ENCODE measurements at places on chromosomes 2 and 18.

DNA sequence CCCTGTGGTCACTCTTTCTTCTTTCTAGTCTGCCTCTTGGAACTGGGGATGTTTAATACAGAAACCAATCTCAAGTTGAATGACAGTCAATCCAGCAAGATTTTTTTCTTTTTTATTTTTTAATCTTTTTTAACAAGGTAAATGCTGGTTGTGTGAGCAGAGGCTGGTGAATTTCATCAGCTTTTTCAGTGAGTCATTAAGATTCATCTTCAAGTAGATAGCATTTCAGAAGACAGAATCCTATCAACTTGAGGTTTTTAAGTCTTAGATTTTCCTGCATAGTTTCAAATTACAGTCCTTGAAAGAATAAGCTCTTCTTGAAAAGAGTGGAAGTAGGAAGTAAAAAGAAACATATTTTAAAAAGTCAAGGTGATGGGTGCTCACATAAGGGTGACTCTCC lies 12.4 kb downstream of the SLC8A1 start:
- no peak for DNase-seq

- DNase-seq = no peak
Measured at GRCh38 chr2:11158916-11159573, 3.8 kb downstream of the SLC66A3 start.

DNA sequence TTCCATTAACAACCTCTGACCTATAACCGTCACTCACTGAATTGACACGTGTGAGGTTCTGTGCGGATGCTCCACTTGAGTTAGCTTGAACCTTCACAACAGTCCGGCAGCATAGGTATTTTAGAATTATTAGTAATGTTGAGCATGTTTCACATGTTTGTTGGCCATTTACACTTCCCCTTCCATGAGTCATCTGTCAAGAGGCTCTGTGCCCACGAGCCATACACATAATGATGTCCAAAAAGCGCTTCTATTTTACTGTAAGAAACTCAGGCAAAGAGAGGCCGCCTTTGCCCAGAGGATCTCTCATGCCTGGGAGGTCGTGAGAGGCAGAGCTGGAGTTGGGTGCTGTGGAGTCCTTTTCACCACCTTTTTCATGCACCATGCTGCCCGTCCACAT lies 28.9 kb upstream of the TMEM214 start:
- no peak for DNase-seq

DNA sequence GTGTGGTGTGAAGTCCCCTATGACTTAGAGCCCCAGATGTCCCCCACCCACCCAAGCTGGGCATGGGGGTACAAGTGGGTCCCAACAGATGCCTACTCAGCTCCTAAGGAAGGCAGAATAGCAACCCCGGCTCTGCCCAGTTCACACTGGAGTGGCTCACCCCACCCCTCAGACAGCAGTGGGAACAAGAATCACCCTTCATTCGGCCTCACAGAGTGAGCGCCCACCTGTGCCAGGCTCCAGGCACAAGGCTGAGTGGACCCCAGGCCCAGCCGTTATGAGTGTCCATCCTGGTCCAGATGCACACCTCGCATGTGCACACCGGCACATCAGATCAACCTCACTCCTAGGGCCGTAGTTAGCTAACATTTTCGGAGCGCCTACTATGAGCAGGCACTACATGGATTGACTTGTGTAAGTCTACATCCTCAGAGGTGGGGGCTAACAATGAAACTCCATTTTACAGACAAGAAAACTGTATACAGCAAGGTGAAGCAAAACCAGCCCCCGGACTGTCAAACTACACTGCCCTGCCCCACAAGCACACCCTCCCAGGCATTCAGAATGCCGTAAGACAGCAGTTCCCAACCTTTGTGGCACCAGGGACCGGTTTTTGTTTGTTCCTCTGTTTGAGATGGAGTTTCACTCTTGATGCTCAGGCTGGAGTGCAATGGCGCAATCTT lies 2.8 kb upstream of the ASTL start:
- peak; percentile 55 for DNase-seq

DNA sequence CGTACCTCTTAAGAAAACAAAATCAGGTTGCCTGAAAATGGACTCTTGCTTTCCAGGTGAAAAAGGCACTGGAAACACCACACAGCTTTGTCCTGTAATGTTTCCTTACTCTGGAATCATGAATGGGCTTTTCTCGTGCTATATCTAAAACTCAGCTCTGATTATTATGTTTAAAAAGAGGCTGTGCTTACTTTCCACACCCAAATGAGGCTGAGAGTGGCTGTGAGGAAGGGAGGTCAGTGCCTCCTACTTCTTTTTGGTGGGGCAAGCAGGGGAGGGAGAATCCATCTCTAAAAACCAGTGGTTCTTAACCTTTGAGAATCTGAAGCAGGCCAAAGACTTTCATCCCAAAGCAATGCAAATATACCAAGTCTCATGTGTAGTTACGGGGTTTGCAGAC lies 148.6 kb downstream of the FAM210A start:
- DNase-seq = no peak

DNA sequence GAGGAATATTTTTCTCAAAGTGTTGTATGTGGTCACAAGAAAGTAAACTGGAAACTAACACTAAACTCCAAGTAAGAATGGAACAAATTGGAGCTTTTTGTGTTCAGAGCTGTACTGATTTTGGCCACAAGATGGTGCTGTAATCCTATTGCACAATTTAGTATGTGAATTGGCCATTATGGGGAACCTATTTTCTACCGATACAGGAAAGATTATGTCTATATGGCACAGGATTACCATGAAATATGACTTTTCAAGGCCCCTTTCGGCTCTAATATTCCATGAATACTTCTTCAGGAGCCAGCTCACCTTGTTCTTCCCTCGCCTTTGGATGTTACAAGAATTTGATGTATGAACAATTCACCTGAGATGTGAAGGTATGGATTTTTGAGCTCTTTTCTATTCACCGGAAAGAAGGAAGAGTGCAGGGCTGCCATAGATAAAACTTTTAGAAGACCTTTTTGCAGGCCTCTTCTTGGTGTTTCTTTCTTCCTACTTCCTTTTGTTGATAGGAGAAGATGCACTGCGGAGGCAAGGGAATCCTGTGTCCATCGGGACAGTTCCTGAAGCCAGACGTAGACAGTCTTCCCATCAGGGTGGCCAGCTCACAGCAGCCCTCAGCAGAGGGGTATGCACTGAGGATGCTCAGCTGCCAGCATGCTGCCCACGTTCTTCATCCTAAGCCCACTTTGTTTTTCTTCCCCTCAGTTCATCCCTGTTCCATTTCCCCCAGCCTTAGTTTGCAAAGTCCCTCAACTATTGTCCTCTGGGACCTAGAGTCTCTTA lies 13.3 kb downstream of the MRPL44 start:
- peak; percentile 54 for DNase-seq

DNA sequence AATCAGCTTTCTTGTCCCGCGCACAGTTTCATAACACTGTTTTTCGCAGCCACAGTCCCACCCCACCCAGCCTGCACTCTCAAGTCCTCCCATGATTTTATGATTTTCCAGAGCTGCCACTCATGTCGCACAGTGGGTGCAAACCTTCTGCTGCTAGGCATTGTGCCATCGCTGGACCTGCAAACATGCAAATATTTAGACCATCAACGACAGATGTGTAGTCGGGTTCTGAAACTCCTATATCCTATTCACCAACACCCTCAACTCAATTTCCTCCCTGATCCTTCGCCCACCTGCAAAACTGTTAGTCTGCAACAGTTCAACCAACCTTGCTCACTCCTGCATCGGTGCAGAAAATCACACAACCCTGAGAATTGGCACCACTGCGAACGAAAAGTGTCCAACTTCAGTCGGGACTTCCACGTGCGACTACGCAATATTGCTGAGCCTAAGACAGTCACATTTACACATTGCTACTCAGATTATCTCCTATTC lies 871 bp upstream of the ALS2 start:
- DNase-seq = peak; percentile 53

DNA sequence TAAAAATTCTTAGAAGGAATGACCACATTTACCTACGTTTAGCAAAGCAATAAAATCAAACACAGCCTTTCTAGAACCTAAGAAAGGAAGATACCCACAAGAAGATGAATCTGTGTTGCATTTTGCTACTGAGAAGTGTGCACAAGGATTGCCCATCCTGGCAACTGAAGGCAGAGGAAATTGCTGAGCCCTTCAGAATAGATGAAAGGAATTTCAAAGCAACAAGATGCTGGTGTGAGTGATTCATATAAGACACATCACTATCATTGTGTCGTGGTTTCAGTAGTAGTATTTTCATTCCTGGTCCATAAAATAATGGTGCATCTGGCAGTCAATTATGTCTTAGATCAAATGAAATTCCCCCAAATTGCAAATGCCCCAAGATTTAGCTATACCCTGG lies 48.4 kb upstream of the ANKRD44 start:
- no peak for DNase-seq

DNA sequence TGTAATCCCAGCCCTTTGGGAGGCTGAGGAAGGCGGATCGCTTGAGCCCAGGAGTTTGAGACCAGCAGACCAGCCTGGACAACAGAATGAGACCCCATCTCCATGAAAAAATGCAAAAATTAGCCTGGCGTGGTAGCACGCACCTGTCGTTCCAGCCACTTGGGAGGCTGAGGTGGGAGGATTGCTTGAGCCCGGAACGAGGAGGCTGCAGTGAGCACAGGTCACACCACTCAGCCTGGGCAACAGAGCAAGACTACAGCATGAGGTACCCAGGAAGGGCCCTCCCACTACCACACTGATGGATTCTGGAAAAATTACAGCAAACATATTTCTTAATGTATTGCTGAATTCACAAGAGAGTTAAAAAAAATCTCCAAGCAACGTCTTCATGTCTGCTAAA lies 56.3 kb upstream of the HPCAL1 start:
- no peak for DNase-seq

- DNase-seq = no peak
Measured at GRCh38 chr18:58454406-58455061, 174.4 kb downstream of the ALPK2 start.

GRCh38 chr2:159851941-159852340 lies 53.9 kb upstream of the CD302 start:
- no peak for DNase-seq

DNA sequence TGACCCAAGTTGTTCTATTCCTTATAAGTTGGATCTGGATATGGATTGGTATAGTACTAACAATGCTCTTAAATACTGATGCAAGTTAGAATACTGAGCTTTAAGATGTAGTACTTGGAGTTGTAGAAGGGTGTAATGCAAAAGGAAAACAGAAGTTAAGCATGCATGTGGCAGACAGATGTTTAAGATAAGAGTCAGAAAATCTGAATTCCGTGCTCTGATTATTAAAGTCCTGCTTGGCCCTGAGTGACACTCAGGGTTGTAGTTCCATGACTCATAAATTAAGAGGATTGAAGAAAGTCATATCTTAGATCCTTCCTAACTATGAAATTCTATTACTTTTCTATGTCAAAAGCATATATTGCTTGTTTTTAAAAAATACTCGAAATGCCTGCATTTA lies 250.6 kb downstream of the RPRM start:
- DNase-seq = no peak

GRCh38 chr2:30336978-30337841 lies 105.9 kb downstream of the LBH start:
- no peak for DNase-seq

- no peak for DNase-seq
Measured at GRCh38 chr2:1784087-1784486, 39.8 kb upstream of the PXDN start.

GRCh38 chr2:7697052-7697451 lies 779.8 kb downstream of the RNF144A start:
- DNase-seq = no peak

GRCh38 chr2:136052369-136053362 lies 65.3 kb downstream of the CXCR4 start:
- no peak for DNase-seq

GRCh38 chr2:37349231-37349860 lies 4.9 kb downstream of the QPCT start:
- DNase-seq = no peak

DNA sequence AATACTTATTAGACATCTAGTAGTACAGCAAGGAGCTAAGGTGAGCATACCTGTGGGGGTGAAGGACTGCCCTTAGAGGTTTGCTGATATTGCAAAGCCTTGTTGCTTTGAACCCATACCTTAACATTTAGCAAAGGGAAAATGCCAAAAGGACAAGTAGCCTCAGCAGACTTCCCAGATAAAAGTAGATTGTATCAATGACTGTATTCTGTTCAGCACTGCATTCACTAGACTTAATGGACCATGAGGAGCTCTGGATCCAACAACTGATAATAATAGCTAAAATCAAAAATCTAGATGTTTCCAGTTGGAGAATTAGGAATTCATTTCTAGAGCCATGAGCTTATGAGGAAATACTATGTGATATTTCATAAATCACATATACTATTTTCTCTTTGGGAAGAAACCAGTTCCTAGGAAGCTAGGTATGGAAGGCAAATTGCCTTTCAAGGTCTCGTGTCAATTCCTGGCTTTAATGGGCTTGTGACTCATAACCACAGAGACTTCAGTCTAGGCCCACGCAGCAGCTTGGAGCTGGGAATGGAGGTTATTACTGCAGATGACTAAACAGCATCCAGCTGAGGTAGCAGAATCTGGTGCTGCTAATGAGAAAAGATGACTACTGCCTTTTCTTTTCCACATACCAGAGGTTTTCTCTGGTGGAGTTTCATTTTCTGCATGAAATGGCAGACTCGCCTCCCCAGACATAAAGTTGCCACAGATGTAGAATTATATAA lies 191.2 kb upstream of the NABP1 start:
- DNase-seq = no peak

- no peak for DNase-seq
Measured at GRCh38 chr2:46735108-46735691, 180.4 kb downstream of the MCFD2 start.

- no peak for DNase-seq
Measured at GRCh38 chr2:83191316-83191715, 1267.8 kb downstream of the SUCLG1 start.

DNA sequence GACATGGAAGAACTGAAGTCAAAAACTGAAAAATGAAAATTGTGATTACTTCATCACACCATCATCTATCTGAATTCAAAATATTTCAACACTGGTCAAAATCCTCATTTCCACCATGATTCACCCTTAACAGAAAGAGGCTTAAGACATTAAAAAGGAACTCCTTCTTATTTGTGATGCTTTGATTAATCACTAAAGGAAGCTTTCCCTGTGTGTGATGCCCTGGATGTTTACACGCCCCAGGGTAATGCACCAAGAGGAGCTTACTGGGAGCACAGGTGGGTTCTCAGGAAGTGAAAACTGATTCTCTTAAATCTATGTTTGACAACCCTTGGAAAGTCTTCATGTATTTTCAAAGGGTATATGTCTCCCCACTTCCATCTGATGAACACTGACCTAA lies 11.5 kb downstream of the GRB14 start:
- DNase-seq = no peak

GRCh38 chr2:143833015-143833660 lies 686.8 kb downstream of the ZEB2 start:
- no peak for DNase-seq

DNA sequence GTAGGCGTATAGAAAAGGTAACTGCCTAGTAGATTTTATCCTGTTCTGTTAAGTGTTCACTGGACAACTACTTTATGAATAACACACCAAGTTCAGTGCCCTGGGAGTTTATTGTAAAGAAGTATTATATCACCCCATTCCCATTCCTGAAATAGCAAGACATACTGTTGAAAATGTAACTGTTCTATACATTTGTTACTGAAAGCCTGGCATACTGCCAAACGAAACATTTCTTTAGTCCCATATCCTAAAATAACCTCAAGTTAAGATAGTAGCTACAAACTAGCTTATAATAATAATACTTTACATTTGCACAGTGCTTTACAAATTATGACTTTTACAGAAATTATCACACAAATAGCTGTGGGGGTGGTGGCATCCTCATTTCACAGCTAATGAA lies 25.1 kb downstream of the SPDYA start:
- DNase-seq = no peak

- no peak for DNase-seq
Measured at GRCh38 chr18:58662118-58662517, 9.1 kb upstream of the MALT1 start.
